ENCODE measurements at places on chromosomes 5 and 9.

- DNase-seq: no peak
Measured at GRCh38 chr5:135991429-135991828, 36.6 kb upstream of the LECT2 start.

DNA sequence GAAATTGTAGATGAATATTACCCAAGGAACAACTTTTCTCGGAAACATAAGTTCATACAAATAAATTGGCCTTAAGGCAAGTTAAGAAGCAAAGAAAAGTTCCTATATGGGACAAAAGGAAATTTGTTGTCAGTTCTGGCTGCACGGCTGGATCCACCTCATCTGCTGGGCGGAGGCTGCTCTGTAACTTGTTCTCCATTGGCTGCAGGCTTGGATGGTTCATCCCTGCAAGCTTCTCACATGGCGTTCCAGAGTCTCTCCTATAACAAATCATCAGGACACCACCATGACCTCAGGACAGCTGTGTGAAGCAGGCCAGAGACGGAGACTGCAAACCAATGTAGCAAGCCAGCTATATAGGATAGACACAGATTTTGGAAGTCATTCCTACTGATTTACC, 81.4 kb upstream of the DAB2 start:
- DNase-seq: no peak

GRCh38 chr9:115398313-115398650, 280.3 kb upstream of the TNC start:
- DNase-seq: no peak

DNA sequence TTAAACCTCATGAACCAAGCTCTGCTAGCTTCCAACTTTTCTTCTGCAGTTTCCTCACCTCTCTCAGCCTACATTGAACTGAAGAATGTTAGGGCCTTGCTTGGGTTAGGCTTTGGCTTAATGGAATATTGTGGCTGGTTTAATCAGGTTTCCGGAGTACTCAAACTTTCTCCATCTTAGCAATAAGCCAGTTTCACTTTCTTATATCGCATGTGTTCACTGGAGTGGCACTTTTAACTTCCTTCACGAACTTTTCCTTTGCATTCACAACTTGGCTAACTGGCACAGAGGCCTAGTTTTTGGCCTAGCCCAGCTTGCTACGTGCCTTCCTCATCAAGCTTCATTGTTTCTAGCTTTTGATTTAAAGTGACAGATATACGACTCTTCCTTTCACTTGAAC, 81.0 kb upstream of the MAST4 start:
- DNase-seq: no peak

DNA sequence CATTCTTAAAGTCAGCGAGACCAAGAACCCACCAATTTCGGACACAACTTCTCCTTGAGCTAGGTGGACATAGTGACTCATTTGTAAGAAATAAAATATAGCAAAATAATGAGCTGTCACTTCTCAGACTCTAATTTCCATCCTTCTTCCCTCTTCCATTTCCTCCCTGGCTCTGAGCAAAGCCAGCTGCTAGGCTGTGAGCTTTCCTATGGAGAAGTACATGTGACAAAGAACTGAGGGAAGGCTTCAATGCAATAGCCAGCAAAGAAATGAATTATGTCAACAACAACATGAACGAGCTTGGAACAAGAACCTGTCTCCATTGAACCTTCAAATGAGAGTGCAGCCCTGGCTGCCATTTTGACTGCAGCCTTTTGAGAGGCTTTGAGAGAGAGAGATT, 25.9 kb upstream of the SELENOP start:
- DNase-seq: no peak

GRCh38 chr9:109238655-109239054, 71.6 kb upstream of the FRRS1L start:
- no peak for DNase-seq

All from stimulated activated CD4-positive, alpha-beta T cell treated with anti-CD3 and anti-CD28 coated beads, Interleukin-12 subunit alpha, Interleukin-12 subunit beta, amount 100 ng/mL, for 48 hours (primary cell).